ENCODE measurements at places on chromosomes 7 and 10. TPM values are rescaled to one million over a fixed set of nuclear protein-coding genes. Genes with fewer than 3 reads are reported as not detected.

The ANTXRL gene
- total RNA-seq, result not detected

The DOCK1 gene
- total RNA-seq, result 108 TPM

The CCDC7 gene
- 10.1 TPM for total RNA-seq

The WNT8B gene
- not detected for total RNA-seq

The PAPSS2 gene
- 64.2 TPM for total RNA-seq

The LIPN gene
- not detected for total RNA-seq

All from vein endothelial cell (primary cell).